Aorta (tissue), 5 donors: ENCODE measurements at places on chromosomes 4 and X. TPM values are rescaled to one million over a fixed set of nuclear protein-coding genes. Genes with fewer than 3 reads are reported as not detected.

Gene NPY2R
- total RNA-seq, result 0.09 TPM

Gene TAF7L
- not detected for total RNA-seq

Gene UGT2A1
- total RNA-seq, result not detected

Gene CYTL1
- 4.3 TPM for total RNA-seq

Gene HERC6
- total RNA-seq, result 9.5 TPM

Gene CNOT6L
- 56.2 TPM for total RNA-seq

Gene CENPVL2
- total RNA-seq, result not detected

Gene TMEM154
- total RNA-seq, result 5.4 TPM
